NT2/D1 (cell line): ENCODE measurements at places on chromosomes 5 and 9.

DNA sequence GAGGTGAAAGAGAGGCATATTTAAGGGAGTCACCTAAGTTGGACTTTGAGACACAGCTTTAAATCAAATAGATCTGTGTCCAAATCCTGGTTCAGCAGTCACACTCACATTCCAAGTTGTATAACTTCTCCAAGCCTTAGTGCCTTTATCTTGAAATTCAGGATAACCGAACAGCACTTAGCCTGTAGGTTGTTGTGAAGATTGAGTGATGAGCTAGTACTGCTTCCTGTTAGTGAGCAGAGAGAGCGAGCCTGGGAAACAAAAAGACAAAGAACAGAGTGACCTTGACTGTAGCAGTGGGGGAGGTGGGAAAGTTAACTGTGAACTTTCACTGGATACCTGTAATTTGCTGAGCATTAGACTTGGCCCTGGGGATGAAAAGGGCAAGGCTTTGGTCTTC, 22.4 kb downstream of the MAML1 start:
- peak; percentile 32 for DNase-seq

DNA sequence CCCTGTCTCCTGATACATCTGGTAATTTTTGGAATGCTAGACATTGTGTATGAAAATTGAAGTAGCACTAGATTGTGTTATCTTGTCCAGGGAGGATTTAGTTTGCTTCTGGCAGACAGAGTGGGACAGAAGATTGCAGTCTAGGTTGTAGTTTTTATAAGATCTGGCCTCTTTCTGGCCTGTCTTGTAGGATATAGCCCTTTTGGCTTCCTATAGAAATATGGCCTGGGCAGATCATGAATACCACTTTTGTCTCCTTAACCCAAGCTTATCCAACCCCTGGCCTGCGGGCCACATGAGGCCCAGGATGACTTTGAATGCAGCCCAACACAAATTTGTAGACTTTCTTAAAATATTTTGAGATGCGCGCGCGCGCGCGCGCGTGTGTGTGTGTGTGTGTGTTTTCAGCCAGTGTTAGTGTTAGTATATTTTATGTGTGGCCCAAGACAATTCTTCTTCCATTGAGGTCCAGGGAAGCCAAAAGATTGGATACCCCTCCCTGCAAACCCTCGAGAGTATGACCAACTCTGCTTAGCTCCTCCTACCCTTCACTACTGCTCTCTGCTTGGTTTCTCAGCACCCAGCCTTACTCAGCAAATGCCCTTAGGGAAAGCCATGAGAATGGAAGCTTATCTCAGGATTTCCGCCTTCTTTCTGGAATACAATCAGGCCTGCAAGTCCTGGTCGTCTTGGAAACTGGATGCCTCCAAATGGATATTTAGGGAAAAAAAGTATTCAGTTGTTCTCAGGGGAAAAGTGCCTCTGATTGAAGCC, 26.5 kb downstream of the ANKRD33B start:
- DNase-seq: peak; percentile 86

- no peak for DNase-seq
Observed at GRCh38 chr5:176614805-176615478, 5.0 kb upstream of the GPRIN1 start.

- no peak for DNase-seq
Observed at GRCh38 chr9:37921546-37922300, 17.8 kb upstream of the SLC25A51 start.

DNA sequence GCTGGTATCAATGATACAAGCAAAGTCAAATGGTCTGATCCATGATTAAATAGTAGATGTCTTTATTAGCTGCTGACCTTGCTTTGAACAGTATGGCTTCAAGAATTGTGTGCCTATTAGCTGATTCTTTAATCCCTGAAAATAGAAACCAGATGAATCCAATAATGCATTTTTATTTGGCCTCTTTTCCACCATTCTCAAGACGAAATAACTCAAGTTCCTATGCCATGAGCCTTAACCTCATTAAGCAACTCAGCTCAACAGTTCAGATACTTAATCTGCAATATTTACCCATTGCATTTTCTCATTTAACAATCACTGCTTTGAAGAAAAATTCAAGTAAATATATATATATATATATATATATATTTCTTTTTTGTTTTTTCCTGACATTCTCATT, 588.6 kb upstream of the MEF2C start:
- DNase-seq: no peak

- no peak for DNase-seq
Observed at GRCh38 chr9:87237336-87237735, 260.3 kb upstream of the DAPK1 start.

DNA sequence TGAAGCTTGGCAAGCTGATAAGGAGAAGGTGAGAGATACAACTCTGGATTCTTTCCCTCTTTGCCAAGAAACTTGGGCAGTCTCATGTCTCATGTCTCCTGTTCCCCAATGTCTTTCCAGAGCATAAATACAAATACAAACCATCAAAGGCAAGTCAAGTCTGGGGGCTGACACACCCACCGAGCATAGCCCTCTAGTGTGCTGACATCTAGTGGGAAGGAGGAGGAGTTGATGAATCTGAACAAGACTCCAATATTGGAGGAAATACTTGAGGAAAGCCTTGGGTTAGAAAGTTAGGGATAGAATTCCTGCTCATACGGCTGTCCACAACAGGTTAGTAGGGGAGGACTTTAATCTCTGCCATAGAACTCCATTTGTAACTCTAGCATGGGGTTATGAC, 8.6 kb downstream of the MLANA start:
- DNase-seq: no peak

DNA sequence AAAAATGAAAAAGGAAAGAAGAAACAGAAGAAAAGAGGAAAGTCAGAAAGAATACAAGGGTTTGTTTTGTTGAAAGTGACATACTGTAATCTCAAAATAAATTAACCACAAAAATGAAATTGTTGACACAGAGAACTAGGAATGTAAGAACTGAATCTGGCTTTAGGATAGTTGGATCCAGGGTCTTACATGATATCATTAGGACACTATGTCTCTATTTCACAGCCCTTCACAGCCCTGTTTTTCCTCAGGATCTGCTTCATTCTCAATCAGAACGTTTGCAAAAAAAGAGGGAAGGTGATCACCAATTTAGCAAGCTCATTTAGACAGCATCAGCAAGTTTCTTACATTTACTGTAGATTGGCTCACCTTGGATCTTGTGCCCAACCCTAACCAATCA, 188.5 kb upstream of the NREP start:
- no peak for DNase-seq

GRCh38 chr9:82998409-82998808, 64.5 kb downstream of the RASEF start:
- DNase-seq: no peak

GRCh38 chr5:65871182-65871581, 55.2 kb upstream of the ERBIN start:
- DNase-seq: no peak

- DNase-seq: no peak
Observed at GRCh38 chr9:38243993-38244392, 148.5 kb upstream of the ALDH1B1 start.

DNA sequence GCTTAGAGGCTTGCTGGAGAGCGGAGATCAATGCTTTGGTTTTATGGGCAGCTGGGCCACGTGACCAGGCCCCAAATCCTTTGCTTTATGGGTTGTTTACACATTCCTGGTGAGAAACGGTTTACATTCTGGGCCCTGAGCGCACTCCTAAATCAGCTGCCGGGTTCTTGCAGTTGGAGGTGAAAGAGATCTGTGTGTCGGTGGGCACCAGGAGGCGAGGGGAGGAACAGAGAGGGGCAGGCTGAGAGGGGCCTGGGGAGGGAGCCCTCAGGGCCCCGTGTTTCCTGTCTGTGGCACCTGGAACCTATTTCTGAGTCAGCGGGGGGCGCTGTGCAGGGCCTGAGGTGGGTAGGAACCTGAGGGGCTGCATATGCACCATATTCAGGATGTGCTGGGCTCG, 63.5 kb upstream of the HAND1 start:
- DNase-seq: no peak

GRCh38 chr9:104027295-104027694, 66.8 kb upstream of the SMC2 start:
- DNase-seq: no peak

- no peak for DNase-seq
Observed at GRCh38 chr5:77669677-77670076, 31.2 kb upstream of the OTP start.

- no peak for DNase-seq
Observed at GRCh38 chr5:153711755-153712154, 221.3 kb downstream of the GRIA1 start.

DNA sequence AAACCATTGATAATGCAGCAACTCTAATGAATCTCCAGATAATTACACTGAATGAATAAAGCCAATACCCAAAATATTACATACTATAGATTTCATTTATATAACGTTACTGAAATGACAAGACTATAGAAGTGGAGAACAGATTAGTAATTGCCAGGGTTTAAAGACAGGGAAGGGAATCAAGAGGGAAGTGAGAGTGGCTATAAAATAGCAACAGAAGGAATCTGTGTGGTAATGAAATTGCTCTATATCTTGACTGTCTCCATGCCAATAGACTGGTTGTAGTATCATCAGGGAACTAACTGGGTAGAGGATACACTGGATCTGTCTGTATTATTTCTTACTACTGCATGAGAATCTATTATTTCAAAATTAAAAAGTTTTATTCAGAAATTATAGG, 396.5 kb upstream of the RPS23 start:
- DNase-seq: no peak

DNA sequence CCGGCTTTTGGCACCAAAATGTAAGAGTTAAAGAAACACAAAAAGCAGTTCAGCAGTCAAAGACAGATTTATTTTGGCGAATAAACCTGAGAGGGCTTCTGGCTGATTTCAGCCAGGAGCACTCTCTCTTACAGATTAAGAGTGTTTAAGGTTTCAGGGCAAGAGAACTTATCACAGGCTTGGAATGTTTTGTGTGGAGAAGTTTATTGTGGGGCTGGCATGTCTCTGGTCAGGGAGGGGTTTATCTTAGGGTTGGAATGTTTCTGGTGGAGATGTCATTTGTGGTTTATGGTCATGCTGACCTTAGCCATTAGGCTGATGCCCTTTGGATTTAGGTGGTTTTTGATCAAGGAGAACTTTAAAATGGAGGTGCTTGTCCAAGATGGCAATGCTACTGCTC, 622.3 kb upstream of the PTPRD start:
- no peak for DNase-seq

- DNase-seq: no peak
Observed at GRCh38 chr9:118959366-118959765, 409.9 kb downstream of the BRINP1 start.

DNA sequence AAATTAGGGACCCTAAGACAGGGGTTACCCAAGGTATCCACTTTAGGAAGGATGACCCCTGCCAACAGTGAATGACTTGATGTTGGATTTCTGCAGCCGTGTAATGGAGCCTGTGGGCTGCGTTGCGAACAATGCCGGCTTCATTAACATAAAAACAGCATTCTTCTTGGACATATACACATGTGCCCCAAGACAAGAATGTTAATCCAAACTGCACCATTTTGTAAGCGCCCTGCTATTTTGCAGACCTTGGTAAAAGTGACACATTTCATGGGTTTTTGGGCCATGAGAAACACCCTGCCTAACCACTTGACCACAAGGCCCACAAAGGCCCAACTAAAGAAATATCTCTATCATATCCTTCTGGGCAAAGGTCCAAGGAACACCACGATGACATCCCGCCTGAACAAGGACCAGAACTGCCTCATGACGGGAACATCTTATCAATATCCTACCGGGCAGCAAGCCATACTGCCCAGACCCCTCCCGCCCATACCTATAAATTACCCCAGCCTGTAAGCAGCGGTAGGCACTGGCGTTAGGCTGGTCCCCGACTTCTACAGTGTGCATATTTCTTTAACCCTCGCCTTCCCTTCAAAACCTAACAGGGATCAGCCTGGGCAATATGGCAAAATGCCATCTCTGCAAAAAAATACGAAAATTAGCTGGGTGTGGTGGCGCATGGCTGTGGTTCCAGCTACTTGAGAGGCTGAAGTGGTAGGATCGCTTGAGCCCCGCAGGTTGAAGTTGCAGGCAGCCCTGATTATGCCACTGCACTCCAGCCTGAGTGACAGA, 9.7 kb upstream of the PDCD1LG2 start:
- no peak for DNase-seq

GRCh38 chr5:1951165-1951816, 68.6 kb upstream of the IRX4 start:
- DNase-seq: no peak

DNA sequence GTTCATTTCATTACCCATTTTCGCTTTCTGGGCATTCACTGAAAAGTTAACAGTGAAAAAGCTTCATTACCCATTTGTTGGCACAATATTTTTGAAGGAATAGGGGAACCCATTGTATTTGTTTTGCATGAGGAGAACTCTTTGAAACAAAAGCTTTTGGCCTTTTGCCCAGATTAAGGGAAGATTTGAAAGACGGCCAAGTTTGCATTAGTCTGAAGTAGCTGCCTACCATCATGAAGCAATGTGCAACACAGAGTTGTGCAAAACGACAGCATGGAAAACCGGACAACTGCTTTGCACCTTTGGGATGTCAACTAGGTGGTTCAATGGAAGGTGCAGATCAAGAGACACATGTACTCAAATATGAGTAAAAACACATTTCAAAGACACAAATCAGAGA, 84.9 kb downstream of the TRPM3 start:
- no peak for DNase-seq

DNA sequence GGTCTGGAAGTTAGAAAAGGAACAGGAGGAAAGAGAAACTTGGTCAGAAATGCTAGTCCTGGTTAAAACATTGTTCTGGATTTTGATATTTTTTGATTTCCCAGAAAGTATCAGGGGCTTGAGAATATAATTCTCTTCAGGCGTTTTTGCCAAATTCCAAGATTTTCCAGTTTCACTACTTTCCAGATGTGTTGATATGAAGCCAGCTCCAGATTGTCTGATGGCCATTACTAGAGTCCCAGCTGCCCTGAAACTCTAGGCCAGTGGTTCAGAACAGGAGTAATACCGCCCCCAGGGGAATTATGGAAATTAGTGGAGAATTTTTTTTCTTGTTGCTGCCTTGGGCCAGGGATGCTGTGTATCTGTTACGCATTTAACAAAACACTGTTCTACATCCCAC, 88.6 kb downstream of the KCNN2 start:
- no peak for DNase-seq

DNA sequence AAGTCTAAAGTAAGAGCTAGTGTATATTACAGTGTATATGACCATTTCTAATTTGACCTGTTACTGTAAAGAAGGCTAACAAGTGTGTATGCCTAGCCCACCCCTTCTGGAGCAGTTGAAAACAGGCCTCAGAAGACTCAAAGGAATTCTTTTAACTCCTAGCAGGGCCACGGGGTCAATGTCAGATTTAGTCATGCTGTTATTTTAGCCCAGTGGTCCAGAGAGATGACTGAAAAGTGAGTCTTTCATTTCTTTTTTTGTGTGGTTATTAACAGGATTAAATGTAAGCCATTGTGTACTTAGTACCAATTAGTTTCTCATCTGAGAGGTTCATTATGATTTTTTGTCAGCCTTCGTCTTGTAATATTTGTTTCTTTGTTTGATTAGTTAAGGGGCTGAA, 24.4 kb downstream of the ZCCHC7 start:
- DNase-seq: no peak

GRCh38 chr9:78073722-78074121, 42.1 kb upstream of the GNAQ start:
- no peak for DNase-seq
